ENCODE measurements at places on chromosomes 3 and 15.

- no peak for DNase-seq
Observed at GRCh38 chr3:153840487-153840886, 280.7 kb upstream of the ARHGEF26 start.

DNA sequence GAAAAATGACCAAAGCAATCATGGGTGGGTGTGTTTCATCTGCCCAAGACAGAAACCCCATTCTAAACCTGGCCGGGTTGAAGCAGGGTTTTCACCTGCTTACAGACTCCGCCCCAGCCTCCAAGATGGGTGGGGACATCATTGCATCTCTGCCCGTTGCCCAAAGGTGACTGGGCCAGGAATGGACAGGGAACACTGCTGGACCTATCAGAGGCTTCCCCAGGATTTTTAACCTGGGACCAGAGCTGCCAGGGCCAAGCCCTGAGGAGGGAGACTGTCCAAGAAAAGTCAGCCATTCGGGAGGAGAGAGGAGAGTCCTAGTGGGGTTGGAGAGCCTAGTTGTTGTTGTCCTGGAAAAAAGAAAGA lies 109.7 kb upstream of the ALDH1A3 start:
- DNase-seq, result no peak

GRCh38 chr3:13770170-13771169 lies 109.4 kb downstream of the WNT7A start:
- no peak for DNase-seq

DNA sequence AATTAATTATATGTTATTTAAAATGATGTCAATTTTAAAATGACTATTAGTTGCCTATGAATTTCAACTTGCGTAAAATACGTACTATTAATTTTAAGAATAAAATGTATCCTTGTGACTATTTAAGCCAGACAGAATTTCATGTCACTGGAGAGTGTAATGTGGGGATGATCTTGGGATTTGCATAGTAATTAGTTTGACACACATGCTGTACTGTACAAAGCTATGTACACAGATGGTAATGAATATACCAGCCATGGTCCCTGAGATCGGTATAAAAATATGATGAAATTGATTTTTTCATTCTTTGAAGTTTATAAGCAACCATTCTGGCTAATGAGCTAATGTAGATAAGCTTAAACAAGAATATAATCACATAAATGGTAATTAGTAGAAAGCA lies 134.4 kb upstream of the ROBO1 start:
- DNase-seq, result no peak

GRCh38 chr3:102715030-102715697 lies 280.3 kb downstream of the ZPLD1 start:
- no peak for DNase-seq

DNA sequence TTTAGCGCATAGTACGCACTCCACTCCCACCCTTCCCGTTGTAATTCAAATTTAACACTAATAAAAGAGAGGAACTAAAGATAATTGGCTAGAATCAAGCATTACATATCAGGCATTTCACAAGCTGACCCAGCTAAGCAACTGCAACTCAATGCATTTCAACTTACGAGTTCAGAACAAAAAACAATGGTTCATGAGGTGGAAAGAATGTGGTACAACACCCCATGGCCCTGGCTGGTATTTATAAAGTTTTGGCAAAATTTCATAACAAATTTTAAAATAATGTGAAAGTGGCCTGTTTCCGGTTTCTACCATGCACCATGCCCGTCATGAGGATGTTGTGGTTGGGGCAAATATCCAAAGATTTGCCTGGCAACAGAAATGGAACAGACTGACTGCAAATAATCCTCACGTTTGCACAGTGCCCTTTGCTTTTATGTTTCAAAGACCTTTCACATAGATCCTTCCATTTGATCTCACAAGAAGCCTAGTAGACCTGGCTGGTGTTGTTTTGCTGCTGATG lies 455.3 kb upstream of the NR2F2 start:
- no peak for DNase-seq

- DNase-seq, result no peak
Observed at GRCh38 chr3:46022909-46023785, 4.1 kb downstream of the XCR1 start.

- DNase-seq, result no peak
Observed at GRCh38 chr3:87145553-87145952, 81.6 kb upstream of the CHMP2B start.

DNA sequence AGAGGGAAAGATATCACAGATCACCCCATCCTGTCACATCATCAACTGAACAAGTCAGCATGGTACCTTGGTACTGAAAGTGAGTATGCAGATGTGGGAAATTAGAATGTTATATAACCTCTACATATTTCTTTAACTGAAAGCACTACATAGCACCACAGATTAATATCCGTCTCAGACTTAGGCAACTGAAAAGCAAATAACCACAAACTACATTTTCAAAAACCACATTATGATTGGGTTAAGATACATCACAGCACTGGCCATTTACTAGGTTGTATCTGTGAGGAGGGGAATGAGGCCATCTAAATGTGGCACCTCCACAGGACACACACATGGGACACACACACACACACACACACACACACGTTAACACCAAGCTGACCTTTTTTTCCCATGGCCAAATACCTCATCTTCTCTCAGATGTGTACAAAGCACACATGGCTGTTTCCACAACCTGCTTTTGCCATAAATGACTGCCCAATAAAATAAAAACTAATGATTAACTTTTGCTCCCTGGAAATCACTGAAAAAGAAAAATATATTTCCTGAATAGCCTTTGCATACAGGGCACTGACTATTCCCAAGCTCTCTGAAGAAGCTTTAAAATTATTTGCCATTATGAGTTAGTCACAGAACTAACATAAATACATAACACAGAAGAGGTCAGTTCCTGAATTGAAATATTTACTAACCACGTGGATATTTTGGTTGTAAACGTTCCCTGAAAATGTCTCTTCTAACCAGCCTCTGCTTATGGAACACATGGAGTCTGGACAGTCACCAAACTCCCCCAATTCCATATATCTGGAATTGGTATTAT lies 60.1 kb downstream of the SUMF1 start:
- DNase-seq, result no peak

DNA sequence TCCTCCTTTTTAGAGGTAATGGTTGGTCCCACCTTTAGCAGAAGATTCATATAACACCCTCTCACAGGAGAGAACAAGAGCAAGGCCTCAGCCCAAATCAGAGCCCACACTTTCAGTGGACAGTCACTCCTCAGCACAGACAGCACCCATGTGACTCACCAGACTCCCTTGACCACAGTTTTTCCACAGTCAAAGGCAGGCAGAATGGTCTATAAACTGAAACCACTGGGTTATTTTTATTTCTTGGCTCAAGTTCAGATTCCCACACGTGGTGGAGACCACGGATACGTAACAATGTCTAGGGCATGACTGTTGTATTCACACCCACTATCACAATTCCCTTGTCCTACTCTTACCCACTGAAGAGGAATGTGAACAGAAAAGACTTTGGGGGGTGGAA lies 237.8 kb upstream of the UBE2E1 start:
- DNase-seq, result no peak

DNA sequence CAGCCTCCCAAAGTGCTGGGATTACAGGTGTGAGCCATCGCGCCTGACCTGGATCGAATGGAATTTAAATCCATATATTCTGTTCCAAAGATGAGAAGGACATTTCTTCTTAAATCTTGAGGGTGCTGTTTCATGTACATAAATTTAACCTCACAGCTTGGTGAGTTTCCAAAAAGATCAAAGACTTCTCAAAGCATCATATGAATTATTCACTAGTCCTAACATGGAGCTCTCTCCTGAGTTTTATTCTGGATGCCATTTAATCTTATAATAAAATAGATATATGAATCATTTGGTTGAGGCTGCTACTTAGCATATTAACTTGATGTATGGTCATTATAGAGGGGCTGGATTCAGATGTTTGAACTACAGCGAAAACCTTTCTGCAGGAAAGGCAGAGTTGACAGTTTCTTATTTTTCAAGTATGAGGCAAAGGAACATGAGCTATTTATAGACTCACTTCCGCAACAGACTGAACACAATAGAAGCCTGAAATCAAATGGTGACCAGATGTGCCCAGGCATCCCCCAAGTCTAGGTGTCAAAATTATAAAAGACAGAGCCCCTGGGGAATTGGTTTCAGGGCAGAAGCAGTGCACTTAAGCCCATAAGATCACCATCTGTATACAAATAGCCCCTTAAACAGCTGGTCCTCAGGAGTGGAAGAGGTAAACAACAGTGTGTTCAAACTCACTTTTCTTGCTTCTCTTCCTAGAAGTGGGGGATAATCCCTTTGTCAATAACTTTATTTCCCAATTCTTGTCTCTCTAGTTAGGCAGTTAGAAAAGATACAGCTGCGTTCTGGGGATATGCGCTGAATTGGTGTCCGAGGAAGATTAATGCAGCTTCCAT lies 29.7 kb downstream of the STARD9 start:
- peak; percentile 43 for DNase-seq

- no peak for DNase-seq
Observed at GRCh38 chr15:51024735-51025453, 69.8 kb downstream of the TNFAIP8L3 start.

DNA sequence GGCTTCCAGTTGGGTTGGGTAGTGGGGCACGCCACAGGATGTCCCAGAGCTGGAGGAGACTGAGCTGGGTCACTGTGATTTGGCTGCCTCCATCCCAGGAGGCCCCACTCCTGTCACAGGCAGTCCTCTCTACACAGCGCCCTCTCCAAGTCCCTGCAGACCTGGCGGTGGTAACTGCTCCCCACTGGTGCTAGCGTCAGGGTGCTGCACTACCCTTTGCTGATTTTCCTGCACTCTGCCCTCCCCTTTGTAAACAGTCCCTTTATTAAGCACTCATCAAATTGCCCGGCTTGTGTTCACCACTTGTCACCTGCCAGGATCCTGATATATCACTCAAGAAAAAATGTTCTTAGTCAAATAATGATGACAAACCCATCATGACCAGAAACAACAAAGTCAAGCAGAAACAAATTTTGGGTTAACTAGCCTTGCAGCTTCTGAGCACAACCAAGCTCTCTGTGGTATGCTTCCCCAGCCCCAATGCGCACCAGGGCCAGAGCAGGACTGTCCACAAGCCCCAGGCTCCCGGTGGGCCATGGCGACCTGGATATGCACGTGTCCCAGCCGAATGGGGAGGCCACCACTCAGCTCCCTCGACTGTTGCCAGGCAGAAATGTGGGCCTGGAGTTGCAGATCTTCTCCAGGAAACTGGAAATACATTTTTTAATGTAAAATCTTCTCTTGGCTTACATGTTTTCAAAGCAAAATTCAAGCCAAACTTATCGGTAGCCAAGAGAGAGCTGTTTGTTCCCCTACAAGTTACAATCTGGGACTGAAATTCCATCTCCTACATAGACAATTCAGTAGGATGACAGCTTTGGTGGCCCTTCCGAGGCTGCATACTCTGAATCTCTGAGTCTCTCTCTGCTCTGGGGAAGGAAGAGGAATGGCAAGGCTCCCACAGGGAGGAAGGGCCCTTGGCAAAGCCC lies 24.5 kb downstream of the MEGF11 start:
- DNase-seq, result no peak

GRCh38 chr3:39933986-39934693 lies 124.7 kb downstream of the MYRIP start:
- no peak for DNase-seq

GRCh38 chr15:60399931-60400330 lies 2.1 kb upstream of the ANXA2 start:
- DNase-seq, result no peak

- peak; percentile 78 for DNase-seq
Observed at GRCh38 chr3:101643861-101644613, 32.9 kb downstream of the ZBTB11 start.

GRCh38 chr3:55042591-55042990 lies 114.7 kb upstream of the LRTM1 start:
- no peak for DNase-seq

- peak; percentile 11 for DNase-seq
Observed at GRCh38 chr15:90716317-90716975, 700 bp upstream of the BLM start.

GRCh38 chr3:19885468-19885867 lies 48.5 kb downstream of the EFHB start:
- DNase-seq, result no peak

GRCh38 chr3:111577798-111578685 lies 17.1 kb downstream of the ZBED2 start:
- no peak for DNase-seq

- DNase-seq, result no peak
Observed at GRCh38 chr15:83092309-83092976, 15.0 kb upstream of the TM6SF1 start.

DNA sequence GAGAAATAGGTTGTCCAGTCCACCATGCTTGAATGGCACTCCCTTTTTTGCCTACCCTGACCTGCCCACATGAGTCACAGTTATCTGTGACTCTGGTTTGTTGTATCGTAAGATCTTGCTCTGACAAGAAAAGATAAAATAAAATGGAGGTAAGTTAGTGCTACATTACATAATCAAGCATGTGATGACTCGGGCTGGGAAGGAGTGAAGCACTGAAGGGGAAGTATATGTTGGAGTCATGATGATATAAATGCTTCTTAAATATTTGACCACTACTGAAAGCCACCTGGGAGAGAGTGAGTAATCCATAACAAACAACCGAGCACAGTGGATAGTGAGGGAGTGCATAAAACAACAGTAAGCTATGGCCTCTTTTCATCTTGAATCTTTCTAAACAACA lies 124.4 kb downstream of the SHOX2 start:
- DNase-seq, result no peak

GRCh38 chr15:73386886-73387506 lies 18.2 kb upstream of the HCN4 start:
- DNase-seq, result no peak

DNA sequence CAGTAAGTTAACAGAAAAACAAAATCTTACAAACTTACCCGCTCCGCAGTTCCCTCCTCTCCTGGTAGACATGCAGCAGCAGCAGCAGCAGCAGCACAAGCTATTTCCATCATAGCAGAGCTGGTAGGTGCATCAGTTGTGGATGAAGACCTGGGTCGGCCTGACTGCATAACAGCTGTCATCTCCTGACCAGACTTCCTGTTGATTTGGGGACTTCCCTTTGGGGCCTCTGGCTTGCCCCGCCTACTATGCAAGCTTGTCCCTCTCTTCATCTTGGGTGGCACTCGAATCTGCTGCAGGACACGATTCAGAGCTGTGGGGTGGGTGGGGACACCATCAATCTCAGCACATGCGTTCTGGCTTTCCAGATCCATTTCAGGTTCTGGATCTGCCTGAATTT lies 65.7 kb downstream of the TMCC1 start:
- DNase-seq, result peak; percentile 75

GRCh38 chr15:58064980-58065444 lies 499 bp downstream of the ALDH1A2 start:
- DNase-seq, result no peak

GRCh38 chr15:38017721-38018120 lies 83.3 kb downstream of the TMCO5A start:
- no peak for DNase-seq

Data from activated CD8-positive, alpha-beta memory T cell treated with anti-CD3 and anti-CD28 coated beads, Interleukin-2, amount 10 ng/mL, durations not matched to agents 7 days and 5 days (primary cell).